ENCODE measurements at places on chromosomes 2 and 18.

DNA sequence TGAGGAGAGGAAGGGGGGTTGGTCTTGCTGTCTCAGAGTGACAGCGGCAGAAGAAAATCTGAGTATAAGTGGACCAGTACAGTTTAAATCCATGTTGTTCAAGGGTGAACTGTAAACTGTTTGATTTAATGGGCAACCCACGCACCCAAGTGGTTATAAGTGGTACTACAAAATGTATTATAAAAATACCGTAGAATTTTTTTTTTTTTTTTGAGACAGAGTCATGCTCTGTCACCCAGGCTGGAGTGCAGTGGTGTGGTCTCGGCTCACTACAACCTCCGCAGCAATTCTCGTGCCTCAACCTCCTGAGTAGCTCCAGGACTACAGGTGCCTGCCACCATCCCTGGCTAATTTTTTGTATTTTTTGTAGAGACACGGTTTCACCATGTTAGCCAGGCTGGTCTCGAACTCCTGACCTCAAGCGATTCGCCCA lies 2.1 kb upstream of the CHCHD5 start:
- H3K4me1 ChIP-seq = peaks cover 31% of the 10 kb centered on the region
- peak overlapping the region; percentile 14 for H3K4me3 ChIP-seq
- DNase-seq = peak; percentile 31
- H3K36me3 ChIP-seq = peaks cover 18% of the 10 kb centered on the region

DNA sequence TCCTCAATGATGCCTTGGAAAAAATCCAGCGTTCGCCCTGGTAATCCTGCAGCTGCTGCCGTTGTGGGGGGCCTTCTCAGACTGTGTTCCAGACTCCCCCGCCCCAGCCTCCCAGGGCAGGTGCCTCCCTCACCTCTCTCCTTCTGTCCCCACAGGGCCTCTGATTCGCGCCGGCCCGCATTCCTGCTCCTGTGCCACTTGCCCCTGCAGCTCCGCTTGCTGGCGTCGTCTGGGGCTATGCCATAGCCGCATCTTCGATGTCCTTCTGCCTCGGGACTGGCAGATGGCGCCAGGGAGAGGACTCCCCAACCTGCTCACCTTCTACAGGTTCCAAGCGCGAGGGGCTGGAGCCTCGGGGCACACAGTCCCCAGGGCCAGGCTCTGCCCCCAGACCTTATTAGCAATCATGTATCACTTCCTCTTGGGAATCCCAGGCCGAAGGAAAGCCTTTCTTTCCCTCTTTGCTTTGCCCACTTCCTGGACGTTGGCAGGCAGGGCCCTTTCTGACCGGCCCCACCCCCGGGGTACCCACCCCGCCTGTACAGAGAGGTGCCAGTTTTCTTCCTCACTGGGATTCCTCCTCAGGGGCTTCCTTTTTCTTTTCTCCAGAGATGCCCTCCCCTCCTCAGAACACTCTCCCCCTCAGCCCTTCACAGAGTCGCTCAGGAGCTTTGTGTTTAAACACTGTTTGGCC lies 4.4 kb downstream of the SPATA3 start:
- no peaks in the 10 kb centered on the region for H3K36me3 ChIP-seq
- no peak for DNase-seq
- no peak overlapping the region for H3K4me3 ChIP-seq
- no peak overlapping the region for H3K27ac ChIP-seq

- H3K27ac ChIP-seq = no peak overlapping the region
- peaks cover 6% of the 10 kb centered on the region for H3K27me3 ChIP-seq
- no peaks in the 10 kb centered on the region for H3K4me1 ChIP-seq
- H3K4me3 ChIP-seq = no peak overlapping the region
- H3K36me3 ChIP-seq = no peaks in the 10 kb centered on the region
These were observed 24.4 kb downstream of the SATB2 start for GRCh38 chr2:199433204-199433832.

DNA sequence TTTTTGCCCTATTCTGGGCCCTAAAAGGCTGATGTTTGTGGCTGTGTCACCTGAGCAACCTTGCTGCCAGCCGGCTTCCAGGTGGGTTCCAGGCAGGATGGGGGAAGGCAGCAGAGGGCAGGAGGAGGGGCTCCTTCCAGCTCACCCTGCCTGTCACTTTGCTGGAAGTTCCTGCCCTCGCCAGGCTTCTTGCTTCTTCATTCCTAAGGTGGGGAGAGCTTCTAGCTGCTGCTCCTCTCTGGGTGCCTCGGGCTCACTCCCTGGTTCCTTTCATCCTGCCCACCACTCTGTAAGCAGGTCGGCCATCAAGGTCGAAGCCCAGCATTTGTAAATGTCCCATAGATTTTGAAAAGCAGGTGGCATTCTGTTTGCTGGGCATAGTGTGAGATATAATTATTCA lies 249.4 kb upstream of the HS6ST1 start:
- no peak for DNase-seq
- peaks cover 21% of the 10 kb centered on the region for H3K27me3 ChIP-seq
- no peaks in the 10 kb centered on the region for H3K4me1 ChIP-seq
- no peaks in the 10 kb centered on the region for H3K36me3 ChIP-seq
- H3K4me3 ChIP-seq = no peak overlapping the region

DNA sequence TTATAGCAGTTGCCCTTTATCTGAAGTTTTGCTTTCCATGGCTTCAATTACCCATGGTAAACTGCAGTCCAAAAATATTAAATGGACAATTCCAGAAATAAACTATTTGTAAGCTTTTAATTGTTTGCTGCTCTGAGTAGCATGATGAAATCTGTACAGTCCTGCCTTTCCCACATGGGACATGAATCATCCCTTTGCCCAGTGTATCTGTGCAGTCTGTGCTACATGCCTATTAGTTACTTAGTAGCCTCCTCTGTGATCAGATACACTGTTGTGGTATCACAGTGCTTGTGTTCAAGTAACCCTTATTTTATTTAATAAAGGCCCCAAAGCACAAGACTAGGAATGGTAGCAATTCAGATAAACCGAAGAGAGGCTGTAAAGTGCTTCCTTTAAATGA lies 810.6 kb upstream of the PIK3C3 start:
- no peaks in the 10 kb centered on the region for H3K27me3 ChIP-seq
- no peak overlapping the region for H3K4me3 ChIP-seq
- DNase-seq = no peak
- no peaks in the 10 kb centered on the region for H3K4me1 ChIP-seq
- H3K36me3 ChIP-seq = peaks cover 3% of the 10 kb centered on the region
- no peak overlapping the region for H3K27ac ChIP-seq

- DNase-seq = no peak
- H3K27me3 ChIP-seq = no peaks in the 10 kb centered on the region
- H3K36me3 ChIP-seq = peaks cover 4% of the 10 kb centered on the region
- H3K4me3 ChIP-seq = no peak overlapping the region
- no peak overlapping the region for H3K27ac ChIP-seq
These were observed 44.6 kb downstream of the EMX1 start for GRCh38 chr2:72961853-72962468.

GRCh38 chr2:84619794-84620371 lies 103.6 kb downstream of the DNAH6 start:
- H3K4me1 ChIP-seq = no peaks in the 10 kb centered on the region
- no peak overlapping the region for H3K4me3 ChIP-seq
- H3K27ac ChIP-seq = no peak overlapping the region
